ENCODE measurements at places on chromosomes 4 and X. TPM values are rescaled to one million over a fixed set of nuclear protein-coding genes. Genes with fewer than 3 reads are reported as not detected.

MAGEA2 gene
- 15.8 TPM for total RNA-seq

FAM9B gene
- total RNA-seq = not detected

MTCP1 gene
- 4.1 TPM for total RNA-seq

MAGED4 gene
- total RNA-seq = 17.3 TPM

LUZP4 gene
- not detected for total RNA-seq

SLIT2 gene
- 9.1 TPM for total RNA-seq

TMEM128 gene
- total RNA-seq = 34.1 TPM

HS3ST1 gene
- 0.35 TPM for total RNA-seq

CENPVL1 gene
- total RNA-seq = not detected

BDH2 gene
- total RNA-seq = 42.0 TPM

FGF5 gene
- total RNA-seq = 1.3 TPM

SOWAHB gene
- 0.04 TPM for total RNA-seq

USP17L5 gene
- not detected for total RNA-seq

ENPEP gene
- total RNA-seq = not detected

POLN gene
- total RNA-seq = 1.8 TPM

DHX15 gene
- total RNA-seq = 224 TPM

ATP8A1 gene
- total RNA-seq = 1.3 TPM

CPZ gene
- 1.6 TPM for total RNA-seq

RAB40A gene
- total RNA-seq = not detected

CYBB gene
- total RNA-seq = 0.02 TPM

CFAP299 gene
- total RNA-seq = not detected
